ENCODE measurements at places on chromosomes 7 and 10.
A peak's percentile ranks its signal among the peaks of the same experiment; 100 is the strongest.

DNA sequence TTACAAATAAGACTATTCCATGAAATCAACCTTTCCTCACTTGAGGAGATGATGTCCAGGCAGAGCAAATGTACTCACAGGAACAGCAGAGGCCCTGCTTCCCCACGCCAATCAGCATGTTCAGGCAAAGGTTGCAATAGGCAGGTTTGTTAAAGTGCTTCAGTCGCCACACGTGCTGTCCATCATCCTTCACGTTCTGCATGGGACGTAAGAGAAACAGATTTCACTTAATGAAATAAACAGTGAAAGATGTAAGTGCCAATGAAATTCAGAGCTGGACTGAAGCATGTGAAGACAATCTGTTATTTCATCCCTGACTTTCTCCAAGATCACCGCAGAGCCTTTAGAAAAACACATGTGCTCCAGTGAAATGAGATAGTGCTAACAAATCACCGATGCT, 217.4 kb downstream of the DGKB start:
- no peak for DNase-seq

DNA sequence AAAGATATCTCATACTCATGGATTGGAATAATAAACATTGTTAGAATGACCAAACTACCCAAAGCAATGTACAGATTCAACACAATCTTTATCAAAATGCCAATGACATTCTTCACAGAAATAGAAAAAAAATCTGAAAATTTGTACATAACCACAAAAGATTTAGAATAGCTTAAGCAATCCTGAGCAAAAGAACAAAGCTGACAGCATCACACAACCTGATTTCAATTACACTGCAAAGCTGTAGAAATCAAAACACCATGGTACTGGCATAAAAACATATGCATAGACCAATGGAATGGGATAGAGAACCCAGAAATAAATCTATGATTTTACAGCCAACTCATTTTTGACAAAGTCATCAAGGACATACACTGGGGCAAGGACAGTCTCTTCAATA, 130.0 kb upstream of the TMEM72 start:
- DNase-seq: no peak

GRCh38 chr7:122438006-122438405, 133.5 kb upstream of the FEZF1 start:
- DNase-seq: no peak

DNA sequence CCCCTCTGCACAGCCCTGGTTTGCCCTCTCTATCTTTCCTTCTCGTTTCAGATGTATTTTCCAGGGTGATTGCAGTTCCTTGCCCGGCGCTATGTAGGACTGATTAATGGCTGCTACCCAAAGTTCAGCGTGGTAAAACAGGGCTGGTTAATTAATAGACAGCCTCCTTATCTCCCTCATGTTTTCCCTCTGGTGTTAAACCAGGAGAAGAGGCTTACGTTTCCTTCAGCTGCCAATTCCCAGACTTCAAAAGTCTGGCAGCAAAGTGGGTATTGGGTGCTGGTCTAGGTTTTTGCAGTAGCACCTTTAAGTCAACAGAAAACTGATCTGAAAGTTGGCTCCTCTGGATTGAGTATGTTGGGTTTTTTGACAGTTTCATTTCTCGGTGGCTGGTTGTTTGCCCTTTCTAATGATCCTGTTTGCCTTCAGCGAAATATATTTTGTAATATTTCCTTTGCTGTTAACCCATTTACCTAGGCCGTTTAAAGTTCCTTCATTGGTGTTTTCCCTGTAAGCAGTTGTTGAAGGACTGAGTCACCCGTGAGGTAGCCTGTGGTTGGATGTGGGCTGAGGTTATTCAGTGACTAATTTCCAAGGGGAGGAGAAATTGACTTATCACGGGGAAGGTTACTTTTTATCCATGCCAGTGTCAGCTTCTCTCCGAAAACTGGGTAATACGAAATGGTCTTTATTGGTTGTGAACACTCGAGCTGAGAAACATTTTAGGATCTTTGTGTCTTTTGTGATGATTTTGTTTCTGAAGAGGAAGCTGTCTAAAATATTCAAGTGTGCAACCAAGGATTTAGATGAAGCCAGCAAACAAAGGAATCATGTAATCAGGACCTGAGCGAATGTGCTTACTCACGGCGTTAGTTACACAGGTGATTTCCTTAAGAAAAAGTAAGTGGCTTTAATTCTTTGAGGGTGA, 257.2 kb downstream of the KIAA1217 start:
- DNase-seq: peak; percentile 34

GRCh38 chr10:69807122-69807521, 5.4 kb downstream of the COL13A1 start:
- no peak for DNase-seq

GRCh38 chr7:155880721-155881120, 68.5 kb upstream of the SHH start:
- DNase-seq: no peak

GRCh38 chr10:70912556-70912955, 24.2 kb upstream of the PCBD1 start:
- DNase-seq: no peak

DNA sequence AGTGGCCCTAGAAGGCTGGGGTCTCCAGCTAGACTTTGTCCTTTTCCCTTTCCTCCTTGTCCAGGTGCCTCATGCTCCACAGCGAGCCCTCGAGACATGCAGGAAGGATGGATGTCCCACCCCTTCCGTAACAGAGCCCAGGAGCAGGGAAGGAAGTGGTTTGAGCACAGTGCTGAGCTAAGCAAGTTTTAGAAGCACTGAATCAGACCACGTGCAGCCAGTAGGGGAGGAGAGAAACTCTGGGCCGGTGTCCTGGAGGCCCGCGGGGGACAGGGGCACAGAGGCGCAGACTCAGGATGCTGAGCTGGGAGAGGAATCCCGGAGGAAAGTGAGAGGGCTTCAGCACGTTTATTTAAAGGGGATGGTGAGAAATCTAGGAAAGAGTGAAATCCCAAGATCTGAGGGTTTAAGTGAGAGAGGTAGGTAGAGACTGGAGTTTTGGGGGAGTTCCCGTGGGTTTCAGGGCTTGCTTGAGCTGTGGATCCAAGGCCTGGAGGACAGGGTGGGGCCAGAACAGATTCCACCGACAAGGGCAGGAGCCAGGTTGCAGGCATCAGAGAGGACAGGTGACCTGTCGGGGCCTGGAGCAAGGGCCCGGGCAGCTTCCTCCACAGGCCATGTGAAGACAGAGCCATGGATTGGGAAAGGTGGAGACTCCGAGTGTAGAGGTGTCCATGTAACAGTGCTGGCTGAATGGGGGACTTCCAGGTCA, 4.4 kb upstream of the IRF5 start:
- peak; percentile 40 for DNase-seq

All from stimulated activated CD4-positive, alpha-beta T cell treated with anti-CD3 and anti-CD28 coated beads, Interleukin-2, amount 100 ng/mL, for 48 hours (primary cell).